ENCODE measurements at places on chromosomes 2 and 18.
A peak's percentile ranks its signal among the peaks of the same experiment; 100 is the strongest.

DNA sequence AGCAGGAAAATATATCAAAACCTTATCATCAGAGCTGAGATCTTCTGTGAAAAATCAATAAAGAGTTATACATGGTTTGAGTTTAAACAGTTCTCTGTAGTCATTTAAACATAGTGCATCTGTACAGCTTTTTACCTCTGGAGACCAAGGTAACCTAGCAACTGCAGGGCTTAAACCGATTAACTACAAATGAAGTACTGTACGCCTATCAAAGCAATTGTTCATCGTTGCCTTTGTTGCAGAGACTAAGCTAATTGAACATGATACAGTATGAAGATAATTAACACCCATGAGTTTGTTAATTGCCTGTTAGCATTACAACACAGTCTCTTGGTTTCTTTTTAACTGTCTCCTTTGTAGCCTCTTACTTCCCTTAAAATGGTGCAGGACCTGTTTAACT lies 147.9 kb downstream of the LNPK start:
- no peak for DNase-seq

- DNase-seq = no peak
Measured at GRCh38 chr2:239864247-239865058, 160.7 kb downstream of the NDUFA10 start.

DNA sequence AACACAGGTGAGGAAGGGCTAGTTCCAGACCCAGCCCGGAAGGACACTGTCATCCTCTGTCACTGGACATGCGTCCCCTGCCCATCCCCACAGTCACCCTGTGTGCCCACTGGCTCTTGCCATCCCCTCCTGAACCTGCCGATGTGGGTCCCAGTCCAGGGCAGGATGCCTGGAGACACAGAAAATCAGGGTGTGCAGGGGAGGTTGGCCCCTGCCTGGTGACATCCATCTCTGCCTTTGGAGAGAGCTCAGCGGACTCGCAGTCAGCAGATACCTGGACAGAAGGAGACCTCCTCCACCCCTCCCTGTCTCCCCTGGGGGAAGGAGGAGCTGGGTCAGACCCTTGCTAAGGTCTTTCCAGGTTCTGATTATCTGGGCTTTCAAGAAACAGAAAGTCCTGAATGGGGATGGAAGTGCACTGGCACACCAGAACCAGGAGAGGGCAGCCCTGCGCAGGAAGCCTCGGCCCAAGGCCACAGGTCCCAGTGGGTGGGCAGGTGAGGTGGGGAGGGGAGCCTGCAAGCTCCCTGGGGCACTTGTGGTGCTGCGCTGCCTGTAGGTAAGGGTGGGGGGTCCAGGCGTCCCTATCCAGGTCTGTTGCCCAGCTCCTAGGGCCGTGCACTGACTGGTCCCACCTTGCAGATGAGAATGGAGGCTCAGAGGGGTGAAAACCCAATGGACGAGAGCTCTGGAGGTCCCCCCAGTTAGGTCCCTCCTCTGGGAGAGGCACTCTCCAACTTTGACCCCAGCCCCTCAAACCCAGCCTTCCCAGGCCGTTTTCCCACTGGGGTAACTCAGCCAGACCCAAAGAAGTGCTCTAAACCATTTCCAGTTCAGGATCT lies 9.7 kb upstream of the OTOS start:
- DNase-seq = peak; percentile 30

DNA sequence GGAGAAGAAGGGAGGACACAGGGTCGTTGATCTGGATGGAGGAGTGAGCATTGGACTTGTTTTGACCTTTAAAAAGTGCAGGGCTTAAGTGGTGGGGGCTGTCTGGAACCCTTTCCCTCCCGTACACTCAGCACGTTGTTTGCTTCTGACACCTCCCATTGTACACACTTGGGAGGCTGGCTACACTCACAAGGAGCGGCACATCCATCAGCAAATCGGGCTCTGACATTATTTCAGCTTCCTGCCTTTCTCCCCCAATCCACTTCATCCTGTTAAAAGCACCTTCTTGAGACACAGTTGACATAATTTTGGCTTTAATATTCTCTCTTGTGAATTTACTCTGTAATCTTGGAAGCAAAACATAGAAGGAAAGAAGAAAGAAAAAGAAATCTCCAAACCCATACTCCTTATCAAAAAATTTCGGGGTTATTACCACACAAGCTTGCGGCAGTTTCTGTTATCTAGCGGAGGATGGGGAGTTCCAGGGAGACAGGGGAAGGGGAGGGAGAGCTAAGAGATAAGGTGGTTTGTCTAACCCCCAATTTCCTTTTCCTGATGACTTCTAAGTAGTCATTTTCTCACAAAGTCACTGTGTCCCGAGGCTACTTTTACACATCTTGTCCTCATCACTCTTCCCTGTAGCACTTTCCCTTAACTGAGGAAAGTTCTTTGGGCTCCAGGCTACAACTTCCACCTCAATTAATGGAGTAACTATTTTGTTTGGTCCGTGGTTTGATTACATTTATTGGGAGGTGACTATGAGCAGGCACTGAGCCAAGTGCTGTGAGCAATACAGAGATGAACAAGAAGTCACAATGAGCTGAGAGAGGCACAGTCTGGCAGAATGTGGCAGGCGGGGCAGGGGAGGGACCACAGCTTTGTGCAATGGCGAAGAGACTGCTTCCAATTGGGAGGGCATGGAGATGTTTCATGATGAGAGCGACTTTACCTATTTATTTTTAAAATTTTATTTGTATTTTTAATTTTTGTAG lies 240.1 kb upstream of the MEX3C start:
- DNase-seq = peak; percentile 10

- no peak for DNase-seq
Measured at GRCh38 chr18:23916338-23916737, 98.2 kb upstream of the TTC39C start.

- DNase-seq = no peak
Measured at GRCh38 chr18:13180614-13181375, 37.8 kb upstream of the LDLRAD4 start.

GRCh38 chr18:59643740-59644139 lies 53.5 kb downstream of the CCBE1 start:
- DNase-seq = no peak

GRCh38 chr2:118279005-118279404 lies 190.7 kb downstream of the INSIG2 start:
- DNase-seq = no peak

GRCh38 chr2:22382479-22383169 lies 1002.4 kb upstream of the KLHL29 start:
- DNase-seq = no peak

GRCh38 chr18:1994471-1994870 lies 576.8 kb downstream of the METTL4 start:
- no peak for DNase-seq

- no peak for DNase-seq
Measured at GRCh38 chr18:68447286-68447685, 267.6 kb downstream of the TMX3 start.

DNA sequence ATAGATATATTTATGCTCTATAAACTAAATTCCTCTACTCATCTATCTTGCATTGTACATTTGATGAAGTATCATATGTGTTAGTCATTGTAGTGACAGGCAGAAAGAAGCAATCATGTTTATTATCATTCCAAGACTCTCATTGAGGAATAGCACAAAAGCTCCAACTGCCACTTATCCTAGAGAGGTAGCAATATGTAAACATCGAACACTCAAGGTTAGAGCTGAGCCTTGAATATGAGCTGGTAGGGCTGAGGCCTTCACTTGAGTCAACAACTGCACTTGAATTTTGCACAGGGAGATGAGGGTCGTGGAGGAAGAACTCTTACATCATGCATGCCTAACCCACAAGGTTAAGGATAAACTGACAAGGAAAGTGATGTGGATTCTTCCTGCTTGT lies 900.9 kb downstream of the CPS1 start:
- DNase-seq = no peak

DNA sequence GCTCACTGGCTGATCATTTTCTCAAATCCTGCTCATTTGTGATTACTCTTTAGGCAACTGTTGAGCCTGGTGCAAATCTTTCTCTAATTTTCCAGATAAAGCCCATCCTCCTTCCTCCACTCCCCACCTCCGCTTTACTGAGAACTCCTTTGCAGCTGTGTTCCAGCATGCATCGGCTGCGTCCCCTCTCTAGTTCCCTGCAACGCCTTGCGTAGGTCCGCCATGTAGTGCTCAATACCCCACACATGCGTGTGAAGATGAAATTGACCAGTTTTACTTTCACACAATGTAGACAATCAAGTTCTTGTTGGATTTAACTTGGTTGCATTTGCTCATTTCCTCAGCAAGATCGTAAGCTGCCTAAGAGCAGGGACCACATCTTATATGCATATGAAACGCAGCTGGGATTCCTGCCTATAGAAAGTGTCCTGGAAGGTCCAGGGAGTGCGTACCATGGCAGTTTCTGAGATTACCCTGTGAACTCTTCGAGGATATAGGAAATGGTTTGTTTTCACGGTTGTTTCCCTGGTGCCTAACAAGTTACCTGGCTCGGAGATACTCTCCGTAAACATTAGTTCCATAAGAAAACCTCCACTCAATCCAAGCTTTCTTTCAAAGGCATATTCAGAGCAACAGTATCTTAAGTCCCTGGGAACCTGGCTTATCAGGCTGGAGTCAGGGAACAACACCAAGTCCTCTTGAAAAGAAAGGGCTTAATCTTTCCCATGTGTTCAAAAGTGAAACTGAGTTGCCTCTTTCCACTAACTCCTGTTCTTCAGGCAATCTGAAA lies 766.4 kb upstream of the ID2 start:
- no peak for DNase-seq

DNA sequence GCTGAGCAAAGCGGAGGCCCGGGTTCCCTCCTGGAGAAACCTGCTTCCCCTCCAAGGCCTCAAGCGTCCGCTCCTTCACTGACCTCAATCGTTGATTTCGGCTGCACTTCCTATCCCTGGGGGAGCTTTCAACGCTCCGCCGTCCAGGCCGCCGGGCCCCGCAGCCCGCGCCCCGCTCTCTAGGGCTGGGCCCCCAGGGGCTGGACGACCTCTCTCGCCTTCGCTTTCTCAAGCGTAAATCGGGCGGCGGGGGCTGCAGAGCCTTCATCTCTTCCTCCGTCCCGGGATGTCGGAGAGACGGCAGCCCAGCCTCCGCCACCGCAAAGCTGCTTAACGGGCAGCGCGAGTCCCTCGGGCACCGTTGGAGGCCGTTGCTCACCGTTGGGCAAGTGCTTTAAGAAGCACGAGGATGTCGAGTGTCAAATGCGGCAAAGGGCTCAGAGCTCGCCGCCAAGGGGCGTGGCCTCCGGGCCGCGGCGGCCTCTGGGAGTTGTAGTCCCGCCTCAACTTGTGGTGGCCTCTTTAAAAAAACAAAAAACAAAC lies 8.5 kb downstream of the HES6 start:
- no peak for DNase-seq

DNA sequence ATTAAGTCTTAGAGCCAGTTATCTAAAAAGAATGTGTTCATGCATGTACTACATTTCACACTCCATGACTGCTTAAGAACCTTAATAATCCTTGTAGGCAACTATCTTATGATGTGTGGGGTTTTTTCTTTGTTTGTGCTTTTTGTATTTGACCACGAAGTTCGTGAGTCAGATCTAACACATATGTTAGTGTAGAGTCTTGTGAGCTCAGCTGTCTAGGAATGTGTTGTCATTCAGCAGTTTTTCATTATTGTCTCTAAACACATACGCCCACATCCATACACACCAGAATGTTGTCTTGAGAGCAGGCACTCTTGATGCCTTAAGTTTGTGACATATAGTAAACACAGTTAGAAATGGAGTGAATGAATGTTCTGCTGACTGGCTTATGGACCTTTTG lies 38.4 kb downstream of the CAB39 start:
- peak; percentile 51 for DNase-seq

DNA sequence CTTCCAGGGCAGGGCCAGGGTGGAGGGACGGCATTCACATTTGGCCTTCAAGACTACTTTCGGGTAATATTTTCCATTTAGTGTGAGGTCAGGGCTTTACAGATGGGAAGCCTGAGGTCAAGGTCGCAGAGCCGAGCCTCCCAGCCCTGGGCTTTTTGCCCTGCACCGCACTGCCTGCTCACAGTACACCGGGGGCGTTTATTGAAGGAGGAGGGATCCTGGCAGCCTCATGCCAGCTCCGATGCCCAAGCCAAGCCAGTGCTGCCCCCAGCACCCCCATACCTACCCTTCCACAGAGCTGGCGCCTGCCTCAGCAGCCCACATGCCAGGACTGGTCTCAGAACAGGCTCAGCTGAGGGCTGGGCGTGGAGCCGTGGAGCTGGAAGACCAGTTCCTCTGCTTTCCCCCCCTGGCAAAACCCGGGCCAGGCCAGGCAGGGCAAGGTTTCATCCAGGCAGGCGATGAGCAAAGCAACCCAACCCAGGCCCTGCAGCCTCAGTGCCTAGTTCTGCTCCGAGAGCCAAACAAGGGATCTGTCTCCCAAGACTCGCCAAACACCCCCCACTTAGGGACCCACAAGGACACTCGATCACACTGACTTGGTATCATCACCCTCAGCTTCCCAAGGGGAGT lies 11.9 kb downstream of the SDC1 start:
- DNase-seq = no peak
